ENCODE measurements at places on chromosomes 1 and 21. TPM values are rescaled to one million over a fixed set of nuclear protein-coding genes. Genes with fewer than 3 reads are reported as not detected.

TLCD4 gene
- 15.9 TPM for total RNA-seq

GCLM gene
- total RNA-seq = 81.9 TPM

- DNase-seq = no peak
These were observed 401.1 kb upstream of the NFIA start for GRCh38 chr1:60681095-60681860.

DNA sequence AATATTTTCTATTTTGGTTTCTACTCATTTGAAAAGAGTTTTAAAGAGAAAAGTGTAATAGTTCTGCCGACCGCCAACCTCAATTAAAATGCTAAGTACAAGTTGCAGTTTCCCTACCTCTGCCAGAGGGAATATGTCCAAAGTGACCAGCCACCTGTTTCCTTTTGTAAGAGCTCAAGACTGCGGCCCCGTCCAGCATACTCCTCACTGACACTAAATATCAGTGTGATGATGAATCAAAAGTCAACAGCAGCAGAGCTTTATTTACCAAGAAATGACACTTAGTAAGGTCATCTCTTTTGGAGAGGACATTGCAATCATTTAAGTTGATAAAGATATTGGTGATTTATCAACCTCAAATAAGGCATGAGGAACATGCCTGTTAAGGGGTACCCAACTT is 57.4 kb upstream of the NRIP1 start:
- DNase-seq = no peak

DNA sequence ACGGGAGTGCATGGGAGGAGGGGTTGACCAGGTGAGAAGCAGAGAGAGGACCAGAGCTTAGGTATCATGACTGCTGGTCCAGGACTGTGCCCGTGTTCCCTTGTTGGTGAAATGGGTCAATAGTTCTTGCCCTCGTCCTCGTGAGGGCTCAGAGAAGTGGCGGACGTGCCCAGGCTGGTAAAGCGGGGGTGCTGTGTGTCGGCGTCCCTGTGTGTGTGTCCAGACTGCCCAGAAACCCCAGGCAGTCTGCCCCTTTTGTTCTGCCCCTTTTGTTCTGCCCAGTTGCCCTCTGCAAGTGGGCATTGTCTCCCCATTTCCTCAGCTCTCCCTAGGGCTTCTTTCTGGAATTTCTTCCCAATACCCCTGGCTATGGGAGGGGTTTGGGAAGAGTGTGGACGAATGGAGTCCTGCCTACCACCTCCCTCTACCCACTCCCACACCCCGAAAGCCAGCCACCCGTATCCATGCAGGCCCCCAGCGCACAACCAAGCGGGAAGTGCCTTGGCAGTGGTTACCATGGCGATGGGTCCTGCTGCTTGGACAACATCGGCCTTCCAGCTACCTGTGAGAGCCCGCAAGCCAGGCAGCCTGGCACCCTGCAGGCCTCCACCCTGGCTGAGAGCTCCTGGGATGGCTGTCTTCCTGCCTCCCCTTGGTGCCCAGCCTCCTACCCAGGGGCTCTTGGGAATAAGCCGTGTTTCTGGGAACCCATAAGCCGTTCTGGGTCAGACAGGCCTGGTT is 34.7 kb downstream of the ACOT11 start:
- DNase-seq = no peak

GRCh38 chr1:34270181-34270580 is 93.5 kb downstream of the C1orf94 start:
- DNase-seq = no peak

DNA sequence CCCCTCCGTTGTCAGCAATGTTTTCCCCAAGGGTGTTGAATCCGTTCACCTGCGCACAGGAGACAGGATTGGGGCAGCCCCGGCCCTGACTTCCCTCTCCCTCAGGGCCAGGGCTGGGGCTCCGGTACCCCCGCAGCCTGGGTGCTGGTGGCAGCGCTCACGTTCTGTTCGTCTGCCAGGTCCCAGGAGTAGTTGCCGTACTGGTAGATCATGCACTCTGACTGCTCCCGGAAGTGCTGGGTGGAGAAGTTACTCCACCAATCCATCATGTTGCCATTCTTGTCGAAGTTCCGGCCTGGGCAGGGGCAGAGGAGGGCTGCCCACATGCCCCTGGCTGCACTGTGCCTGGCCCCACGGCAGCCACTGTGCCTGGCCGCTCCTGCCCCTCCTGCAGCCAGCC is 6.1 kb downstream of the PRXL2B start:
- DNase-seq = no peak

GRCh38 chr1:221712198-221712684 is 29.6 kb downstream of the DUSP10 start:
- no peak for DNase-seq

- no peak for DNase-seq
These were observed 50.6 kb downstream of the TNFRSF8 start for GRCh38 chr1:12113433-12114339.

GRCh38 chr1:33032126-33032869 is 4.4 kb downstream of the AK2 start:
- no peak for DNase-seq

ZMYND12 gene
- 1.3 TPM for total RNA-seq

DNA sequence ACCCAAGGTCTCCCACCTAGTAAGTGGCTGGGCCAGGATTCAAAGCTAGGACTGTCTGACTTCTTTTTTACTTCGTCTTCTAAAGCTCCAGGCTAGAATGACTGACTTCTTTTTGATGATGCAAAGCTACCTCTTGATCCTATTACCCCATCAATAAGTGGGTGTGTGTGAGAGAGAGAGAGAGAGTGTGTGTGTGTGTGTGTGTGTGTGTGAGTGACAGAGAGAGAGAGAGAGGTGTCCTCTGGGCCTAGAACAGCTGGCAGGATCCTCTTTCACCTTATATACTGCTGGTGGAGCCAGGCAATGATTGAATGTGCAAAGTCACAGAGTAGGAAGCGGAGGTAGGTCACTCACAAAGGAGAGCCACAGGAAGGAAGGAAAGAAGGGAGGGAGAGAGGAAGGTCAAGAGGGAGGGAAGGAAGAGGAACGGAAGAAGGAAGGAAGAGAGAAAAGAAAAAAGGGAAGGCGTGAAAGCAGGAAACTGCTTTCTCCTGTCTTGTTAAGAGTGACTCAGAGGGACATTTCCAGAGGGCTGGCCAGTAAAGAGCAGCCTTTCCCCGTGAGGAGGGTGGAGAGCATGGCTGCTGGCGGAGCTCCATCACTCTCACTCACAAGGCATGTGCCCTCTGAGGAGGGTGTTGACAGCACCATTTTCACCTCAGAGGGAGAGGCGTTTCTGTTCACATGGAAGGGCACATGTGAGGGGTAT is 68.9 kb downstream of the CDC7 start:
- DNase-seq = no peak

- DNase-seq = no peak
These were observed 70.8 kb upstream of the CLDN14 start for GRCh38 chr21:36550761-36551160.

DNA sequence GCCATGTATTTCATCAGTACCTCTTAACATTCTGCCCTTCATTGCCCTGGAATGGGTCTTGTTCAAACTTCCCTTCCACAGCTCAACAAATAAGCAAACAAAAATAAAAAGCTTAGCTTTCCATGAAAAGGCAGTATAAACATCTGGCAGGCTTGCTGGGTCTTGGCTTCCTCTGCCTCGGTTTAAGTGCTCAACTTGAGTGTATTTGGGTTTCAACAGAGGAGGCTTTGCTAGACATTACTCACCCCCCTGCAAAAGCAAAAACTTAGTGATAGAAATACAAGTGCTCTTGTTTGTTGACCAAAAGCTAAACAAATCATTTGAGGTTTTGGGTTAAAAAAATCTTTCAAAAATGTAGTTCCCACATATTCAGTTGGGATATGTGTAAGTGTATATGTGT is 518.5 kb downstream of the PLPP3 start:
- no peak for DNase-seq

MCOLN3 gene
- 3.8 TPM for total RNA-seq

- peak; percentile 47 for DNase-seq
These were observed 5.5 kb upstream of the FOXO6 start for GRCh38 chr1:41355761-41356160.

GRCh38 chr21:46334351-46335140 is 10.6 kb downstream of the PCNT start:
- no peak for DNase-seq

AADACL3 gene
- total RNA-seq = 0.19 TPM

All from mesenteric fat pad (tissue), 1 donor.